ENCODE measurements at places on chromosomes 2 and 18.

DNA sequence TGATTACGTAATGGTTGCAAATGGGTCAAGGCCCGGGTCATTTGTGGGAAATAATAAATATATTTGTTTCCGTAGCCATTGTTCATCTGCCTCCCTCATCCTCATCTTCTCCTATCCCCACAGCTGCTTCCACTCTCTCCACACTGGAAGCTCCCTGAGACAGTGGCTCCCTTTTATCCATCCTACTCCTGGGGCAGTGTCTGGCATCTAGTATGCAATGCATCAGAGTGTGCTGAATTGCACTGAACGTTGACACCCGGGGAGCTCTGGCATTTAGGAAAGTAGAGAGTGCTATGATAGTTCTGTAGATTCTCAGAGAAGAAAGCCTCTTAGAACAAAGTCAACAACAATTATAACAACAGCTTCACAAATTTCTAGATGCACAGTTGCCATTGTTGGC is 45.5 kb upstream of the NAB1 start:
- no peak for DNase-seq

DNA sequence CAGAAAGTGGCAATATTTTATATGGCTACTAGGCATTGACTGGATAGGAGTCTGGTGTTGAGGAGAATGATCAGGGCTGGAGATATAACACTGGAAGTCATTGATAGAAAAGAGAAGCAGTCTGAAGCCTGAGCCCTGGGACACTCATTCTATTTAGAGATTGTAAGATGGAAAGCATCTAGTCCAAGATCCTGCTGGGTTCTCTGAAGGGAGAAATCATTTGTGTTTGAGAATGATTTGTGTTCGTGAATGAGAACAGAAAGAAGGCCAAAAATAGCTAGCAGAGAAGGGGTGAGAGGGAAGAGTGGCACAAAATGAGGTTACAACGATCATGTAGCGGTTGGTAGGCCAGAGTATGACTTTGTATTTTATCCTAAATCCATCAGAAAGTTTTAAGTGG is 7.6 kb upstream of the ALS2 start:
- no peak for DNase-seq

- no peak for DNase-seq
Observed at GRCh38 chr2:11827547-11827946, 81.1 kb downstream of the LPIN1 start.

GRCh38 chr18:44896846-44897245 is 216.2 kb downstream of the SETBP1 start:
- no peak for DNase-seq
